ENCODE measurements at places on chromosomes 13 and 19.

DNA sequence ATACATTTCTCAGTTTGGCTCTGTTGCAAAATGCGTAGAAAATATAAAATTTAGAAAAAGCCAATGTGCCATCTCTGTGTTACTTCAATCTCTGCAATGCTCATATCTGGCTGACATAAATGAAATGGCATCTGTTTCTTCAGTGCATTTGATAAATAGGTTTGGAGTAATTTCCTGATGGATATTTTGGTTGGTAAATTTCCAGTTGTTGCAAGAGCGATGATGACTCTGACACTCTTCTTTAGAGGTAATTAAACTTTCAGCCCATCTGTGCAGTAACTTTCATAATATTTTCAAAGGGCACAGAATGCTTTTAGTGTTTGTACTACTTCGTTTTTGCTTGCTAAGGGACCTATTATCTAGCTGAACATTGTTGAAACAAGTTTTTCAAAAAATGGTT lies 1286.4 kb downstream of the PCDH9 start:
- DNase-seq: peak; percentile 41

- DNase-seq: no peak
Observed at GRCh38 chr13:21813844-21814243, 143.0 kb downstream of the FGF9 start.

- DNase-seq: no peak
Observed at GRCh38 chr13:37163641-37164265, 58.3 kb upstream of the CSNK1A1L start.

DNA sequence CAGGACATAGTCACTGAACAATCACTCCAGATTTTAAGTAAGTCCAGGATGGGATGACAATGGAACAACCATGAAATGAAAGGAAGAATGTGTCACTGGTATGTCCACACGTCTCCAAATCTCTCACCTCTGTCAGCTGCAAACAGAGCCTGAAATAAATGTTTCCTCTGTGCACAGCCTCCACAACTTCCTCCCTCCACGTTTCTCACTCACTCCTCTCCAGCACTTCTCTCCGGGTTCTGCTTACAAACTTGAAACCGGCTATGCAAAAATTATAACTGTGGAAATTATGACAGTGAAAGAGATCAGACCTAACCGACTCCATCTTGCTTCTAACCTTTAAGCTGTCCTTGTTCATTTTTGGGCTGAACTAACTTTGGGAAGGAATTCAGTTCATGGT lies 35.0 kb upstream of the ALOX5AP start:
- DNase-seq: no peak

DNA sequence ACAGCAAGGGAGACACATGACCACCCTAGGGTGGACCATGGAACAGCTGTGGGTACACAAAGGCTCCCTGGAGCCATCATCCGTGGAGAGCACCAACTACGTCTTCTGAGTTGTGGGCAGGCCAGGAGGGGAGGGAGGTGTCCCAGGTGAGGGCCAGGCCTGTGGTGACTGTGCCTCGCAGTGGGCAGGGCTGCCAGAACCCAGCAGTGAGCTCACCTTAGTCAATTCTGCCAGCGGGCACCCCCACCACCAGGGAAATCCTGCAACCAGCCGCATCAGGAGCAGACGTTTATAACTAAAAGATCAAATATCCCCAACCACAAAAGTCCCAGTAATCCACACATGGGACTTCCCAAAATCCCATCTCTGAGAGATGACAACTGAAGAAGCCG lies 19.6 kb downstream of the ELL start:
- DNase-seq: no peak

- no peak for DNase-seq
Observed at GRCh38 chr19:6458695-6459261, 814 bp downstream of the SLC25A23 start.

GRCh38 chr13:22880741-22881720 lies 299.7 kb upstream of the SGCG start:
- DNase-seq: no peak

DNA sequence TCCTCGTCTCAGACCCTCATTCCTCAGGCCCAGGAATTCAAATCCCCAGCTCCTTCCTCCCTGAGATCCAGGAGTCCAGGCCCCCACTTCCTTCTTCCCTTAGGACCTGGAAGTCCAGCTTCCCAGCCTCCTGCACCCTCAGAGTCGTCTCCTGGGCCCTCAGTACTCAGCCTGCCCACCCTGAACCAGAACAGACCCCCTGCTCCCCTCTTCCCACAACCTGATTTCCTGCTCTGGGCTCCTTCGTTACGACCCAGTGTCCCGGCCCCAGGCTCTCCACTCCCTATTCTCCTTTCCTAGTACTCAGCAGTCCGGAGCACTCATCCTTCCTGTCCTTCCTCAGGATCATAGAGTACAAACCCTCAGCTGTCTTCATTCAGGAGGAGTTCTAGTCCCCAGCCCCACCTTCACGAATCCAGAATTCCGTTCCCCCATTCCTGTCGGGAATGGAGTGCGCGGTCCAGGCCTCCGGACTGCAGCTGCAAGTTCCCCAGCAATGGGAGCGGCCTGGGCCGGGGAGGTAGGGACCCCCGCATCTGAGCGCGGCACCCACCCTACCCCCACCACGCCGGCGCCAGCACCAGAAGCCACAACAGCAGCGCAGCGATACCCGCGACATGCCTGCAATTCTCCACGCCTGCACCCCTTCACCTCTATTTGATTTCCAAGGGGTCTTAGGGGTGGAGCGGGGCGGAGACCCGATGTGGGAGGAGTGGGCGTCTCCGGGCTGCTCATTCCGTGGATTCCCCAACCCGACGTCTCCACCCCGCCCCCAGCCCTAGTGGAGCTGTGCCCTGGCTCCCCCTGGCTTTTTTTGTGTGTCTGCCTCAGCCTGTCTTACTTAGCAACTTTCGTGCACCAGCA lies 12.7 kb downstream of the EGLN2 start:
- no peak for DNase-seq

DNA sequence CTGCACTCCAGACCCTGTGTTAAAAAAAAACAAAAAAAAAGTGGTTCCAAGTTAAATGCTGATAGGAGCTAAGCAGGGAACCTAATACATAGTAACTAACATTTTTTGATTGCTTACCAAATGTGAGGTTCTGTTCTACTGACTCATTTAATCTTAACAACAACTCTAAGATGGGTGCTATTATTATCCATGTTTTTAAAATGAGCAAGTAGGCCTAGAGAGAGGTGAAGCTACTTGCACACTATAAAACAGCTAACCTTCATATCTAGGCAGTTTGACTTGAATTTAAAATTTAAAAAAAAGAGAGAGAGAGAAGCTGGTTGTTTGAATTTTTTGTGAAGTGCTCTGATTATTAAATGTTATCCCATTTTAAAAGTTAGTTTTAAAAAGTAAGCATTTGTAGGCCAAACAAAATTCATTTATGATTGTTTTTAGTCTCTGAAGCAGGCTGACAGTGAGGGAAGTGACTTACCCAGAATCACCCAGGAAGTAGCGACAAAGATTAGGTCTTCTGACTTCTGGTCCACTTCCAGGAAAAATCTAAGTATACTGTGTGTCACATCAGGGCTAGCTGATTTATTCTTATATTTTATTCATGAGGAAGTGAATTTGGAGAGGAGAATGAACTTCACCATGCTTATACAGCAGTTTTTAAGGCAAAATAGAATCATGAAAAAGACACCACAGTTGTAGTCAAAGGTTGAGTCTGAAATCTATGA lies 2.4 kb downstream of the SIGLECL1 start:
- DNase-seq: no peak

DNA sequence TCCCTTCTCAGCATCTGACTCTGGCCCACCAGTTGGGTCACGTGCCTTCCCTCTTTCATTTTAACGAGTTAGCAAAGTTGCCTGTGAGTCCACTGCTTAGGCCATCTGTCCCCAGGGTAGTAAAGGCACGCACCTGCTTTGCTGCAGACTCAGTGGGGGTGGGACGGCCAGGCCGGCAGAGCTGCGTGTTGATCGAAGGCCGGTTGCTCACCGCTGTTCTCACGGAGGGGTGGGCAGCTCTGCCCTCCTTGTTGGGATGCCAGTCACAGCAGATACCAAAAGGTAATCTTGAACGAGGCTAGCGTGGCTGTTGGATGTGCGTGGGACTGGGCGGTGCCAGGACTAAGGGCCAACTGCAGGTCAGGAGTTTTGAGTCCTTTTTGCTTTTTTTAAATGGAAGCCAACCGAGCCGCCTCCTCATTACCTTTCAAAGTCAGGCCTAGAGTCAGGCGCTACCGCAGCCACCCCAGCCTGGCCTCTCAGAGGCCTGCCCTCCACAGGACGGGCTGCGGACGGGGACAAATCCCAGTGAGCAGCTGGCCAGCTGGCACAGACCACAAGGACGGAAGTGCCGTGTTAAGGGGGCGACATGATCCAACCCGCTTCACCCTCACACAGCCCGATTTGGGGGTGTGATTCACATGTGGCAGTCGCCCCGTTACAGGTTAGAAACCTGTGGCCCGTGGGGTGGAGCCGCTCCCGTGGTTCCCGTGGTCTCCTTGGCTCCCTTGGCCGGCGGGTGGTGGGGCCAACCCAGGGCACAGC lies 20.6 kb downstream of the ADPRHL1 start:
- DNase-seq: no peak

DNA sequence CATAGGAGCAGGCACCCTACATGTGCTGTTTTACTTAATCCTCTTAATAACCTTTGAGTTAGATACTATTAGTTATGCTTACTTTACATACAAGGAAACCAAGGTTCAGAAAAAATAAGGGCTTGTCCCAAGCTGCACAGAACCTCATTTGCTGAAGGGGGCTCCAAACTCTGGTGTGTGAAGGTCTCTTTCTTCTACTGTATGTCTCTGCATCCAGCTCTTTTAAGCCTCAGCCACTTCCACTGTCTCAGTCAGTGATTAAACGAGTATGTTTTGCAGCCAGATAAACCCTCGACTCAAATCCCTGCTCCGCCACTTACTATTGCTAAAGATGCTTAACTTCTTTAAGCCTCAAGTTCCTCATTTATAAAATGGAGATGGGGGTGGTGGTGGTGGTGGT lies 112.4 kb upstream of the WASF3 start:
- no peak for DNase-seq

DNA sequence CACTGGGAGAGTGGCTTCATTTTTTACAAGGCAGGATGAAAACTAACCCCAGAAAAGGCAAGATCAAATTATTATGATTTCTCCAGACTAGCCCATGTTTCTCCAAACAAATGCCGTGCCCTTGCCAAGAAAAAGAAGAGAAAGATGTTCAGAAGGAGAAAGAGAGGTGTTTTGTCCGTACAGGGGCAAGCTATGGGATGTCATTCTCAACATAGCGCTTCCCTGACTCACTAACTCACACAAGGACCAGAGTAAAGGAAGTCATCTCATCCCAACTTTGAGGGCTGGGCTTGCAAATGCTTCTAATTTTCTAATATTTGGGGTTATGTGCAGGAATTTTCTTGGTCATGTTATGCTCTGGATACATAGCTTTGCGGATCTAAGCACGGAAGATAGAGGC lies 224.2 kb upstream of the MAB21L1 start:
- no peak for DNase-seq

- DNase-seq: no peak
Observed at GRCh38 chr19:35533201-35533821, at the start of gene GAPDHS. Gene GAPDHS (plus strand): TSS chr19:35533456. CDS start chr19:35533528, 72 bp downstream.

DNA sequence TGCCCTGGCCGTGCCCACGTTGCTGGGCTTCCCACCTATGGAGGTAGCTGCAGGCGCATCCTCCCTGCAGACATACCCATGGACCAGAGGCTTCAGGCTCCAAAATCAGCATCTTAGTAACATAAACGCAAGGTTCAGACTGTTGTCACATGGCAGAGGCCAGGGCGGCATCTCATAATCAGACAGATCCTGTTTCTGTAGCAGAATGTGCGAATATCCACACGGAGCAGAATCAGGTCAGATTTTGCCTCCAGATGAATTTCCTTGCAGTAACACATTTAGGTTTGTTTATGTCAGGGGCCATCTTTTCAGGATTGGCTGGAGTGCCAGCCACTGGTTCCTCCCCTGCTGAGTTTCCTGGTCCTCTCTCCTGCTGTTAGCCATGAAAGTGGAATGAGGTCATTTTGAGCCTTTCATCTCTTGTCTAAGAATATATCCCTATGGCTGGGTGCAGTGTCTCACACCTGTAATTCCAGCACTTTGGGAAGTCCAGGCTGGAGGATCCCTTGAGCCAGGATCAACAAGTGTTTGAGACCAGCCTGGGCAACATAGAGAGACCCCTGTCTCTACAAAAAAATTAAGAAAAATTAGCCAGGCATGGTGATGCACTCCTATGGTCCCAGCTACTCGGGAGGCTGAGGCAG lies 20.5 kb downstream of the SMARCA4 start:
- DNase-seq: no peak

DNA sequence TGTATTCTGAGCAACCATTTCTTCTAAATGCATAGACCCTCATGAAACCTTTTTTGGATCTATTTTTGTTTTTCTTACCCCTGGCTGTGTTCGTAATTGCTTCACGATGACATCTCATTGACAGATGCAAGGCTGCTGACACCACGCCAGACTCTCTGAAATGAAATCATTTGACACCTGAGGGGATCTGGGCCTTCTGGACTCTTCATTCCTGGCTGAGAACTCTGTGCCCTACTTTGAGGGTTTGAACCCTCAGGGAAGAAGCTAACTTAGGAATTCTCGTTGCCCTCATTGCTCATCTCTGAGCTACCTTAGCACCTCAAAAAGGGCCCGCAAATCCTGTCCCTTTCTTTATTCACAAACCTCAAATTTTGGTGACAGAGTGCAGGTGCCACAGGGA lies 40.5 kb upstream of the NBEA start:
- no peak for DNase-seq

GRCh38 chr13:53907891-53908290 lies 879.3 kb downstream of the OLFM4 start:
- no peak for DNase-seq

DNA sequence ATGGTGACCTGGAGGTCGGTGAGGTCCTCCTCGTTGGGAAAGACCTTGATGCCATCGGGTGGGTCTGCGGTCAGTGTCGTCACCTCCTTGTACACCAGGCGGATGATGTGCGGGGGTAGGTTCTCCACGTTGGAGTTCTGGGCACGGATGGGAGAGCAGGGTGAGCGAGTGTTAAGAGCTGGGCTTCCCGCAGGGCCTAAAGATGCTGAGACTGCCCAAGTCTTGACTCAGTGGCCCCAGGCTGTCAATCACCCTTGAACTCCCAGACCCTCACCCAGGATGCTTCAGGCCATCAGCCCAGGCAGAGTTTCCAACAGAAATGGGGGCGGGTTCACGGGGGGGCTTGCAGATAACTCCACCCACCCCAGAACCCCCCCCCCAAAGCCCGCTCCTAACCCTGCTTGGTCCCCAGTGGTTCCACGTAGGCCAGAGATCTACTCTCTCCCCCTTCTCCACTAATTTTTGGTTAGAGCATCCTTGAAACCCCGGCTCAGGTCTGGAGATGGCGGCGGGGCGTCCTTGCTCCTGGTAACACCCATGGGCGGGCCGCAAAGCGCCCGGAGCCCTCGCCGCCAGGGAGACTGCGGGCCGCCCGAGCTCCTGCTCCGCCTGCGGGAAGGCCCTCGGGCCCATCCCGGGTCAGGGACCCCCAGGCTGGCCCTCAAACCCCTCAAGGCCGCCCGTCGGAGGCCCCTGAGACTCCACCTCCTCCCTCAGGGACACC lies 600 bp downstream of the UBE2S start:
- no peak for DNase-seq

DNA sequence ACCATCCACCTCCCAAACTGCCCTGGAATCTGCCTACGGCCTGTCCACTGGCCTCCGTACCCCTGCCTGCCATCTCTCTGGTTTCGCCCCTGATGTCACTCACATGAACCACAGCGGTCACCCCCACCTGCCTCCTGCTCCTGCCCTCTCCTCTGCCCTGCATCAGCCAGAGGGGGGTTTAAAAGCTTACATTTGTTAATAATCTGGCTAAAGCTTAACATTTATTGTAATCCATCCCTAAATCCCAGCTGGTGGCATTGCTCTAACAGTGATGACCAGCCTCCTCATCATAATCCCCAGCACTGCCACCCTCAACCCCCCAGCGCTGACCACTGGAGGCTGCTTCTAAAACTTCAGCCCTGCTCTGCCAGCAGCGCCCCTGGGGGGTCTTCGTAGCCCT lies 38.9 kb downstream of the DNM2 start:
- no peak for DNase-seq
